CD4-positive, alpha-beta memory T cell (primary cell): ENCODE measurements at places on chromosomes 6 and 20.
A peak's percentile ranks its signal among the peaks of the same experiment; 100 is the strongest.

DNA sequence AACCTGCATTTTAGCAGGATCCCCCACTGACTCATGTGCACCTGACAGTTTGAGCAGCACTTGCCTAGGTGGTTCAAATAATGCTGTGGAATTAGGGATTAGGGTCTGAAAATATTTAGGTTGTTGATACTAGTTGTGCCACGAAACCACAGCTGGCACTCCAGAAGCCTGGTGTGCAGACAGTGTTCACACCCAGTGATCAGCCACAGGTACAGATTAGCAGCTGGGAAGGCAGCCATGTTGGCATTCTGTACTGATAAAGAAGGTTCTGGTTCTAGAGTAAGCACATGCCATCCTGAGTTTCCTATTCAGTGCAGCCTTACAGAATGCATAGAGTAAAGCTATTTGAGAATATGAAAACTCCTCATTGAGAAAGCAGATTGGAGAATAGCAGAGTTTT lies 30.1 kb downstream of the TMEM74B start:
- no peak for DNase-seq

GRCh38 chr20:38680500-38681306 lies 43.6 kb upstream of the SLC32A1 start:
- DNase-seq: peak; percentile 18

DNA sequence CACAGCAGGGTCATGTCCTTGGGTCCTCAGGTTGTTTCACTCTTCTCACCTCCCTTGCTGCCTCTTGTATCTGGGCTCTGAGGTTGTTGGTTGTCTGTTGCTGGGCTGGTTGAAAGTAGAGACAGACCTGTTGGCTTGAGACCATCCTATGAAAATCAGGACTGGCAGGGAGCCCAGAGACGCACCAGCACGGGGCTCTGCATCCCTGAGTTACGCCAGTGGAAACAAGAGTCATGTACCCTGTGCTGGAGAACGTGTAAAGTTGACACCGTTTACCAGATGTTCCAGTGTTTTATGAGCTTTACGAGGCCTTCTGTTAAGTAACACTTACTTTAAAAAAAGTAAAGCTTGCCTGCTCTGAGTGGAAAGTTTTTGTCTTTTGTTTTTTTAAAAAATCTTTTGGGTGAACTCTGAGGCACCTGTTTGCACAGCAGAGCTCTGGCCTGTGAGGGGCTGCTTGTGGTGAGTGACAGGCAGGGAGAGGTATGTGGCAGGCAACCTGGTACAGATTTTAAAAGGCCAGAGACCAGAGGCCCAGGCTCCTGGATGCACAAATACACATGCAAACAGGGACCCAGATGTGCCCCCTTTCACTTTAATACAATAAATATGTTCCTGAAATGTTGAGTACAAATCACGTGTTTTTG lies 260.0 kb upstream of the SUPT3H start:
- no peak for DNase-seq

GRCh38 chr6:1315560-1316386 lies 3.9 kb downstream of the FOXQ1 start:
- DNase-seq: no peak

DNA sequence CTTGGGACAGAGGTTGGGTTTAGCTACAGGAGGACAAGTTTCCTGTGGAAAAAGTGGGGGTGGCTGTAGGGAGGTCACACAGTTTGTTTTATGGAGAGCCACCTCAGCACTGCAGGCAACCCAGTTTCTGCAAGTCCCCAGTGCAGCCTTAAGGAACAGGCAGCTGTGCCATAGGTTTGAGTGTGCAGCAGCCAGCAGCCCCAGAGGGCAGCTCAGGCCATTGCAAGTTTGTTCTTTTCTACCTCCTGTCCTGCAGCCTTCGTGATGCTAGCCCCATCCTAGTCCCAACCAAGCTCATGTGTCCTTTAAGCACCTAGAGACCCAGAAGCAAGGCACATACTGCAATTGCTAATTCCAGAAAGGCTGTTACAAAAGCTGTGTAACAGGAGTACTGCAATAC lies 58.8 kb downstream of the ZBTB9 start:
- no peak for DNase-seq
